Chondrocyte (in vitro differentiated cells): ENCODE measurements at places on chromosomes 3 and 15. TPM values are rescaled to one million over a fixed set of nuclear protein-coding genes. Genes with fewer than 3 reads are reported as not detected.

The GOLGA8T gene
- total RNA-seq, result 0.20 TPM in 1 of 3 replicates, not detected in the others

- DNase-seq, result no peak
- H3K27me3 ChIP-seq, result no peaks in the 10 kb centered on the region
- peaks cover 14% of the 10 kb centered on the region for H3K4me1 ChIP-seq
Observed at GRCh38 chr15:55372701-55373440, 35.3 kb downstream of the CCPG1 start.

DNA sequence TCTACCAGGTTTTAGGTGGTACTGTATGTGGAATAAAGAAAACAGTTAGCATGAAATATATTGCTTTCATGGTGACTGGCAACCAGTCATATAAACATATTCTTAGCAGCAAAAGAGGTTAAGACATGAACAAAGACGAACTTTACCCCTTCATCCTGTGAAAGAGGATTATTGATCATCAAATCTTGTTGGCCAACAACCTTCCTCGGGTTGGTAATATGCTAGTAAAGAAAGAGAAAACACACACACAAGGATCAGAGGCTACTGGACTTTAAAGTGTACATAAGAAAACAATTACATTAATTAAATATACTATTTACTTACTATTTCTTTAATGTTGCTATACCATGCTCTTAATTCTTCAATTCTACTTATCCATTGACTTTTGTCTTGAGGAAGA is 337.9 kb downstream of the TBC1D5 start:
- H3K4me3 ChIP-seq, result no peak overlapping the region
- H3K36me3 ChIP-seq, result peaks cover 5% of the 10 kb centered on the region
- H3K4me1 ChIP-seq, result no peaks in the 10 kb centered on the region
- DNase-seq, result no peak

DNA sequence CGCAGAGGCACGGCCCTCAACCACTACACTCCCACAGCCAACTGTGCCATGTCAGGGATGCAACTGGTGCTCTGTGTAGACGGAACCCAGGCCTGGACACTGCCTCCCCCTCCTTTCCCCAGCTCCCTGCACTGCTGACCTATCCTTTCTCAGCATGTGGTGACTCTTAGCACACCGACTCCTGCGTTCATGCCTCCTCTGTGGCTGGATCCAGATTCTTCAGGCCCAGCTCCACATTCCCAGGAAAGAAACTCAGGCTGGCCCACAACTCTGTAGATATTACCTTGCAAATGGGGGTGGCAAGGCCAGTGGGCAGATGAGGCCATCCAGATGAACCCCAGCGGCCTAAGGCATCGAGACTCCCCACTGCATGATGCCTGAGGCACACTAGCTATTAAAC is 272.7 kb downstream of the OCA2 start:
- no peak for DNase-seq
- H3K4me1 ChIP-seq, result peaks cover 26% of the 10 kb centered on the region
- H3K27me3 ChIP-seq, result no peaks in the 10 kb centered on the region
- no peak overlapping the region for H3K27ac ChIP-seq
- no peak overlapping the region for H3K4me3 ChIP-seq

DNA sequence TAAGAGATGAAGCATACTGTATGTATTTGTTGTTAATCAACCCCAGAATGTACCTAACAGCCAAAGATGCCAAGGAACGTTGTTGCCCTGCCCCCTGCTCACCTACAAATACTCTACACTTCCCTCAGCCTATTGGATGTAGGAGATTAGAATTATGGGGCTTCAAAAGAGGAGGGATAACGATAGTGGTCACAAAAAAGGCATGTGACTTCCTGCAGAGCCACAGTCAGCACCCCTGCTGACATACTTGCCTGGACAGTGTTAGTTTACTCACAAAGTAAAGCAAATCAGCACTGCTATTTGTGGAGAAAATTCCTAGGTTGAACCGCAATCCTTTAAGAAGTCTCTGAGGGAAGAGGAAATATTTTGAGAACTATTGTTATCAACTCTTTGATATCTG is 37.9 kb downstream of the PARP15 start:
- peaks cover 4% of the 10 kb centered on the region for H3K4me1 ChIP-seq
- H3K36me3 ChIP-seq, result no peaks in the 10 kb centered on the region
- no peak for DNase-seq
- H3K4me3 ChIP-seq, result no peak overlapping the region
- H3K27ac ChIP-seq, result no peak overlapping the region

The NDUFAF3 gene
- total RNA-seq, result 60.4 to 74.3 TPM (median 69.2 TPM) in 3 replicates

- H3K27ac ChIP-seq, result no peak overlapping the region
- H3K36me3 ChIP-seq, result peaks cover 26% of the 10 kb centered on the region
- no peaks in the 10 kb centered on the region for H3K4me1 ChIP-seq
- DNase-seq, result no peak
- H3K27me3 ChIP-seq, result no peaks in the 10 kb centered on the region
- no peak overlapping the region for H3K4me3 ChIP-seq
Observed at GRCh38 chr3:38367779-38368178, 21.2 kb downstream of the XYLB start.

DNA sequence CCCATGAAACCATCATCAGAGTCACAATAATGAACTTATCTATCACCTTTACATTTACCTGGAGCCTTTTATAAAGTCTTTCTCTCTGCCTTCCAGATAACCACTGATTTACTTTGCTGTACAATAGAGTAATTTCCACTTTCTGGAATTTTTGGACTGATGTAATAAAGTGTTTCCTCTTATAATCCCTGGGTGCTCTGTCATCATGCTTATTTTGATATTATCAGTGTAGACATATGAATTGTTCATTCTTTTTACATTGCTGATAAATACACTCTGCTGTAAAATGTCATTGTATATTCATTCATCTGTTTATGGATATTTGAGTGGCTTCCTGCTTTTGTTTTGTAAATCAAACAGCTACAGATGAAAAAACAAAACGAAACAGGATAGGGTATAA is 27.0 kb upstream of the IREB2 start:
- no peak overlapping the region for H3K4me3 ChIP-seq
- no peaks in the 10 kb centered on the region for H3K36me3 ChIP-seq
- no peak overlapping the region for H3K27ac ChIP-seq
- peaks cover 4% of the 10 kb centered on the region for H3K27me3 ChIP-seq
- no peak for DNase-seq
- H3K4me1 ChIP-seq, result peaks cover 3% of the 10 kb centered on the region

GRCh38 chr15:74906067-74906449 is 593 bp downstream of the FAM219B start:
- H3K4me3 ChIP-seq, result peak overlapping the region; percentile 96
- H3K27me3 ChIP-seq, result no peaks in the 10 kb centered on the region

GRCh38 chr3:141286856-141287255 is 55.2 kb downstream of the PXYLP1 start:
- peaks cover 75% of the 10 kb centered on the region for H3K4me1 ChIP-seq
- no peak for DNase-seq
- H3K27me3 ChIP-seq, result no peaks in the 10 kb centered on the region
- H3K36me3 ChIP-seq, result peaks cover 8% of the 10 kb centered on the region

- H3K4me1 ChIP-seq, result peaks cover 38% of the 10 kb centered on the region
- H3K4me3 ChIP-seq, result no peak overlapping the region
- no peaks in the 10 kb centered on the region for H3K36me3 ChIP-seq
- no peak for DNase-seq
Observed at GRCh38 chr15:78212546-78213424, 21.6 kb downstream of the ACSBG1 start.

The HESX1 gene
- 0.77 to 1.7 TPM (median 1.2 TPM) in 3 replicates for total RNA-seq

The IL5RA gene
- not detected in 3 replicates for total RNA-seq

- no peak overlapping the region for H3K4me3 ChIP-seq
- peaks cover 9% of the 10 kb centered on the region for H3K4me1 ChIP-seq
- H3K27ac ChIP-seq, result no peak overlapping the region
- H3K27me3 ChIP-seq, result peaks cover 37% of the 10 kb centered on the region
- no peaks in the 10 kb centered on the region for H3K36me3 ChIP-seq
Observed at GRCh38 chr3:194340757-194341400, 10.2 kb downstream of the CPN2 start.

GRCh38 chr3:67647390-67647878 is 7.0 kb downstream of the SUCLG2 start:
- peak overlapping the region; percentile 93 for H3K27ac ChIP-seq
- DNase-seq, result no peak
- H3K4me3 ChIP-seq, result no peak overlapping the region
- H3K27me3 ChIP-seq, result no peaks in the 10 kb centered on the region

- H3K27ac ChIP-seq, result no peak overlapping the region
- H3K27me3 ChIP-seq, result no peaks in the 10 kb centered on the region
- H3K36me3 ChIP-seq, result peaks cover 6% of the 10 kb centered on the region
- H3K4me3 ChIP-seq, result no peak overlapping the region
- no peak for DNase-seq
Observed at GRCh38 chr3:160569894-160570652, 4.7 kb upstream of the KPNA4 start.

GRCh38 chr3:5565026-5565425 is 377.5 kb downstream of the EDEM1 start:
- H3K27me3 ChIP-seq, result peaks cover 2% of the 10 kb centered on the region
- H3K4me3 ChIP-seq, result no peak overlapping the region
- H3K4me1 ChIP-seq, result no peaks in the 10 kb centered on the region

- no peak overlapping the region for H3K27ac ChIP-seq
- peaks cover 3% of the 10 kb centered on the region for H3K4me1 ChIP-seq
- peaks cover 3% of the 10 kb centered on the region for H3K36me3 ChIP-seq
- H3K4me3 ChIP-seq, result no peak overlapping the region
Observed at GRCh38 chr15:59569477-59569876, 42.1 kb upstream of the GCNT3 start.

DNA sequence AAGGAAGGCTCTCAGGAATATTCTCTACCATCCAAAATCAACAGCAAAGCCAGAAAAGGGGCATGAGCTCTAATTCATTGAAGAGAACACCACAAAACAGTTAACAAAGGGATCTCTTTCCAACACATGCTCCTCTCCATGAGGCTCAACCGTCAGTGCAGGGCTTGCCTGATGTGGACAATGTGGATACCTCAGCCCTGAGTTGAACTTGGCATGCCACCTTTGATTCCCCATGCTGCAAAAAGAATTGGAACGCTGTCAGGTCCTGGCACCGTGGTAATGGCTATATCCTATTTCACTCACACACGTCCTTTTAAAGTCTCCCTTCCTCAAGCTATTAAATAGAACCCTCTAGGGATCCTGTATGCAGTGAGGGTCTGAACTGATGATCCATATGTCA is 30.7 kb upstream of the IP6K2 start:
- no peak for DNase-seq
- H3K27ac ChIP-seq, result no peak overlapping the region
- H3K4me3 ChIP-seq, result no peak overlapping the region

DNA sequence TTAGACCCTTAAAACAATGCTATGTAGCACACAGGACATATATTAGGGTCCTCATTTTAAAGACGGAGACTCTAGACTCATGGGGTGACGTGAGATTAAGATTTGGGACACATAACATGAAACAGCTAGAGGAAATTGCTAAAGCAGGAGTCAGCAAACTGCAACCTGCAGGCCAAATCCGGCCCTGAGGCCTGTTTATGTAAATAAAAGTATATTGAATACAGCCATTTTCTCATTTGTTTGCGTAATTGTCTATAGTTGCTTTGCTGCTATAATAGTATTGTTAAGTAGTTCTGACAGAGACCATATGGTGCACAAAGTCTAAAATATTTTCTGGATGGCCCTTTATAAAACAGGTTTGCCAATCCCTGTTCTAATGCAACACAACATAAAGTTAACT is 115.5 kb downstream of the TMCO5A start:
- DNase-seq, result no peak
- no peaks in the 10 kb centered on the region for H3K27me3 ChIP-seq
- no peaks in the 10 kb centered on the region for H3K36me3 ChIP-seq
- H3K4me3 ChIP-seq, result no peak overlapping the region
- H3K27ac ChIP-seq, result no peak overlapping the region

GRCh38 chr3:181725830-181726229 is 14.1 kb downstream of the SOX2 start:
- H3K4me1 ChIP-seq, result peaks cover 32% of the 10 kb centered on the region
- H3K27me3 ChIP-seq, result peaks cover 85% of the 10 kb centered on the region
- no peak overlapping the region for H3K4me3 ChIP-seq
- H3K36me3 ChIP-seq, result no peaks in the 10 kb centered on the region
- H3K27ac ChIP-seq, result no peak overlapping the region

GRCh38 chr15:67832031-67832551 is 6.8 kb downstream of the SKOR1 start:
- no peak for DNase-seq
- peaks cover 56% of the 10 kb centered on the region for H3K27me3 ChIP-seq
- H3K4me3 ChIP-seq, result no peak overlapping the region
- H3K4me1 ChIP-seq, result peaks cover 35% of the 10 kb centered on the region
- H3K36me3 ChIP-seq, result peaks cover 2% of the 10 kb centered on the region

- no peak overlapping the region for H3K27ac ChIP-seq
- H3K4me1 ChIP-seq, result peaks cover 24% of the 10 kb centered on the region
- H3K27me3 ChIP-seq, result peaks cover 5% of the 10 kb centered on the region
Observed at GRCh38 chr15:37793851-37794250, 140.6 kb upstream of the TMCO5A start.

DNA sequence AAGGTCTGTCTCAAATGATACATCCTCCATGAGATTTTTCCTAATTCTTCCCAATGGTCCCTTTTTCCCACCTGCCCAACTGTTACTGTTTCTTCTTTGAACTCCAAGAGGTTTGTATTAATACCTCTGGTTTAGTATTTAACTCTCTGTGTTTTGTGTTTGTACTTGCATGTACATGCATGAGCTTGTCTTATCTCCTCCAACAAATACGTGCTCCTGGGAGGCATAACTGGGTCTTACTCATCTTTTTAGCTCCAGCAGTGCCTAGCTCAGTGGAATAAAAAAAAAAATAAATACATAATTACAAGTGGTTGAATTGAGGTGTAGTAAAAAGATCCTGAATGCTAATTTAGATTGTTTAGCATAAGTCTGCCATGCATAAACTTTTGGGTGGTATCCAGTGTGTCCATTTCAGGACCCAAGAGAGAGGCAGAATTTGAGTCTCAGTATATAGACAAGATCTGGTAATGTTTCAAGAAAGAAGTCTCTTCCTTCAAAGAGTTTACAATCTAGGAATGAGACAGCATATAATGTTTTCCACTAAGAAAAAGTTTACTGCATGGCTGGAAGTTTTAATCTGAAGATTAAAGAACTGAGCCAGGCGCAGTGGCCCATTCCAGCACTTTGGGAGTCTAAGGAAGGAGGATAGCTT is 1.7 kb upstream of the LYSMD2 start:
- no peak for DNase-seq
- peaks cover 13% of the 10 kb centered on the region for H3K27me3 ChIP-seq
- peaks cover 15% of the 10 kb centered on the region for H3K4me1 ChIP-seq
- no peak overlapping the region for H3K27ac ChIP-seq
- H3K4me3 ChIP-seq, result no peak overlapping the region
- no peaks in the 10 kb centered on the region for H3K36me3 ChIP-seq

DNA sequence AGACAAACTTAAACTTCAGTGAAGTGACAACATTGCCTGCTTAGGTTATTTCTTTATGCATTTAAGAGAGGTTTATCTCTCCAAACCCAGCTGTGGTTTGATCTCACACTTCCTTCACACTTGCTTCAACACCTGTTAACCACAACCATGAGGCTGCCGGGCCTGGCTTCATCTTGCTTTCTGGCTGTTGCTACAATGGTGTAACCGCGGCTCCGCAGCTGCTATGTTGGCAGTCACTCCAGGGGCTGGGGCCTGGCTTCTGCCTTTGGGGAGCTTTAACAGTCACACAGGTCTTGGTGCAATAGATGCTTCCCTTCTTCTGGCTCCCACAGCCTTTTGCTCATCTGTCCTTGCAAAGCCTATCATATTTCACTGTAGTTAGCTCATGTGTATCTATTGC is 72.9 kb upstream of the MNS1 start:
- no peaks in the 10 kb centered on the region for H3K36me3 ChIP-seq
- H3K27me3 ChIP-seq, result peaks cover 2% of the 10 kb centered on the region
- peak; percentile 42 for DNase-seq
- peaks cover 4% of the 10 kb centered on the region for H3K4me1 ChIP-seq
- no peak overlapping the region for H3K27ac ChIP-seq
- H3K4me3 ChIP-seq, result no peak overlapping the region

GRCh38 chr15:55673287-55673686 is 69.7 kb downstream of the PRTG start:
- no peaks in the 10 kb centered on the region for H3K36me3 ChIP-seq
- no peak overlapping the region for H3K27ac ChIP-seq
- H3K4me3 ChIP-seq, result no peak overlapping the region
- H3K27me3 ChIP-seq, result no peaks in the 10 kb centered on the region
